ENCODE measurements at places on chromosomes 16 and 17. TPM values are rescaled to one million over a fixed set of nuclear protein-coding genes. Genes with fewer than 3 reads are reported as not detected.

DNA sequence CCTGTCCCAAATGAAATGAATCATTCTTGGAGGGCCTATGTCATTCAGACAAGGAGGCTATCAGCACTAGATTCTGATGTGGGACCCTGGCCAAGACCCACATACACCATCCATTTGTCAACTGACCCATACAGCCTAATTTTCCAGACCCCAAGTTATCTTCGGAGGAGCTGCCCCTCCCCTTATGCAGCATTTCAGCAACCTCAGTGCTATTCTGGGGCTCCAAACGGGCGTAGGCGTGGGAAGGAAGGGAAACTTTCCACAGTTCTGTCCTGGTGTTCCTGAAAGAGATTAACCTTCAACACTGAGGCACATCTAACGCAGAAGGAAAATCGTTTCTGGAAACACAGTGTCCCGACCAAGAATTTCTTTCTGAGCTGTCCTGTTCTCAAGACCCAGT, 86.7 kb downstream of the MYH11 start:
- DNase-seq = no peak

DNA sequence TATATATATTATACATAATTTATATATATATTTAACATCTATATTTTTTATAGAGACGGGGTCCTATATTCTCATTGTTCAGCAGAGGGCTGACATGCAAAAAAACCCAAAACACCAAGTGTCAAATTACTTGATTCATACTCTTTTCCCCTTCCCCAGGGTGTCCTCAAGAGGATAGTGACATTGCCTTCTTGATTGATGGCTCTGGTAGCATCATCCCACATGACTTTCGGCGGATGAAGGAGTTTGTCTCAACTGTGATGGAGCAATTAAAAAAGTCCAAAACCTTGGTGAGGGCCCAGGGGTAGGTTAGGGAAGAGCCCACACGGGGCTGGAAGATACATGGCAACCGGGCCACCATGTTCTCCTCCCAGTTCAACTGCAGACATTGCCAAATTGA, 11.0 kb downstream of the ITGAM start:
- no peak for DNase-seq

GRCh38 chr17:41186872-41187271, 2.2 kb upstream of the KRTAP4-1 start:
- DNase-seq = no peak

The TEX19 gene
- not detected for total RNA-seq

The TBC1D3B gene
- total RNA-seq = 8.7 TPM
